ENCODE measurements at places on chromosomes 13 and 19.

DNA sequence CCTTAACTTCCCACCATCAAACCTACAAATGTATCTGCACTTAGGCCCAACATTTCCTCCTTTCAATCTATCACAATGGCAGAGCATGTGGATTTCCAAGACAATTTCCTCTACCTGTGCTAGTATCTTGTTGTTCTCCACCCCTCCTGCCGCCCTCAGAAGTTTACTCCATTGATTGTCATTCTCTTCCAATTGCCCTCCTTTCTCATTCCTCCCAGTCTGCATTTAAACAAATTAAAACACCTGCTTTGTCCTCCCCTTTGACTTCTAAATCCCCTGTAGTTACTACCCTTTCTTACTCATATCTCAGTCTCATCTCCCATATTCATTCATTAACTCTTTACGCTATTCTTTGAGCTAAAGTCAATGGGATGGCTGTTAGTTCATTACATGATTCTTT is 370.6 kb downstream of the DIAPH3 start:
- no peak for DNase-seq

GRCh38 chr19:46378268-46378667 is 31.4 kb downstream of the PPP5C start:
- no peak for DNase-seq

DNA sequence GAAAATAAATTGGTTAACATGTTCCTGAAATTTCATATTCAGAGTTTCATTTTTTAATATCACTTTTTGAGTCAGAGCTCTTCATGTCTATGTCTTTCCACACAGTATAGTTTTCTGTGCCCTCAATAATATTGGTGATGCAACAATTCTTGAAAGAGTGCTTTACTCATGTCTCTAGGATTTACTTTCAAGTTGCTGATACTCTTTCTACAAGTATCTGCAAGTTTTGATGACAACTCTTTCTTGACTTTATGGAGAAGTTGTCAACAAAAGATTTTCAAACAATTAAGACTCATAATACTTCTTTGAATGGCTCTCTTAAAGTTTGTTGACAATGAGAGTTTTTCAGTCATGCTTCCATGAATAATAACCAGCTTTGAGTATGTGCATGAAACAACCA is 561.7 kb downstream of the DIAPH3 start:
- DNase-seq = no peak

DNA sequence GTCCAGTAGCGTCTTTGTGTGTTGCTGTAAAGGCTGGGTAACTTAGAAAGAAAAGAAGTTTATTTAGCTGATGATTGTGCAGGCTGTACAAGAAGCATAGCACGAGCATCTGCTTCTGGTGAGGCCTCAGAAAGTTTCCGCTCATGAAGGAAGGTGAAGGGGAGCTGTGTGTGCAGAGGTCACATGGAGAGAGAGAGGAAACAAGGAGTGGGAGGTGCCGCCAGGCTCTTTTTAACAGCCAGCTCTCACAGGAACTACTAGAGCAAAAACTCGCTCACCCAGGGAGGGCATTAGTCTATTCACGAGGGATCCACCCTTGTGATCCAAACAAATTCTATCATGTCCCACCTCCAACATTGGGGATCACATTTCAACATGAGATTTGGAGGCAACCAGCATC is 99.8 kb downstream of the GPR12 start:
- no peak for DNase-seq

- DNase-seq = no peak
Measured at GRCh38 chr13:60288569-60288968, 108.5 kb upstream of the TDRD3 start.

DNA sequence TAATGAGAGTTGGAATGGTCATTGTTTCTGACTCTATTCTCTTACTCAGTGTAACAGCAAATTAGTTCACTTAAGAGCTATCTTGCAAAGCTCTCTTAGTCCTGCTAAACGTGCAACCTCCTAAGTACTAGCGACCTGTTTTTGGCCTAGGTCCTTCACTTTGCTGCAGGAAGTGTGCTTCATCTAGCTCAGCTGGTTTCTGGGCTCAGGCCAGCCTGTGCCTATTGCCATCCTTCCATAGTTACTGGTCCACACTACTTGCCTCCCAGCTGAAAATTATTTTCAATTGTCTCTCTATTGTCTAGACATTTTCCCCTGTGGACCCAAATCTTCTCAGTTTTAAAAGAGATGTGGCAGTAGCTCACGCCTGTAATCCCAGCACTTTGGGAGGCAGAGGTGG is 561.3 kb downstream of the FGF9 start:
- DNase-seq = no peak

GRCh38 chr13:105902396-105902795 is 633.1 kb downstream of the EFNB2 start:
- no peak for DNase-seq

DNA sequence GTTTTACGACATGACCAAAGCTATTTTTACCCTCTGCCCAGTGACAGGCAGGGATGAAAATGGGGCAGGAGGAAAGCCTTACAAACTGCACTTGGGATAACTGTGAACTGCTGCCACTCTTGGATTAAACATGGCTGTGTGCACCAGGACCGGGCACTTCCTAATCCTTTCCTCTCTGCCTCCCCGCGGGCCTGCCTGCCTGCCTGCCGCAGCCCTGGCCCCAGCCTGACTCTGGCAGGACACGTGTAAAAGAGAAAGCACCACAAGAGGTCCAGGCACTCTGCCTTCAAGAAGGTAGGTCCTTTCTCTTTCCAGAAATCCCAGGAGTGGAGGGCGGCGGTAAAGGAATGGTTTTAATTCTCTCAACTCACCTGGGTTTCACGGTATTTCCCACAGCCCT is 4.8 kb downstream of the TSHZ3 start:
- no peak for DNase-seq

- no peak for DNase-seq
Measured at GRCh38 chr19:18438331-18439024, 545 bp upstream of the ISYNA1 start.

DNA sequence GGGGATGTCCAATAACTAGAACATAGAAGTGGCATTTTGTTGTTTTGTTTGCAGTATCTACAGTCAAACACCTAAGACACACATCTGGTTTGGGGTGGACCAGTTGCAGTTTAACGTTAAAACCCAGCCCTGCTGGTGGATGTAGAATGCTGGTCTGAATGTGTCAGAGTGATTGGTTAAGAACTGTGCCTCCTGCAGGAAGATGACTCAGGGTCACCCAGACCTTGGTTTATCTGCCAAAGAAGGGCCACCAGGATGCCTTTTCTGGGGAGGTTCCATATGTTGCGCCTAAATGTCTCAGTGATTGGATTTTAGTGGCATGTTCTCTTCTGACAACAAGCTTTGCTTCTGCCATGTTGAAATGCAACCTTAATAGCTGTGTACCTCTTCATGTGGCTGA is 23.1 kb downstream of the ZNF536 start:
- no peak for DNase-seq

- no peak for DNase-seq
Measured at GRCh38 chr19:9941671-9942070, 5.4 kb upstream of the OLFM2 start.

DNA sequence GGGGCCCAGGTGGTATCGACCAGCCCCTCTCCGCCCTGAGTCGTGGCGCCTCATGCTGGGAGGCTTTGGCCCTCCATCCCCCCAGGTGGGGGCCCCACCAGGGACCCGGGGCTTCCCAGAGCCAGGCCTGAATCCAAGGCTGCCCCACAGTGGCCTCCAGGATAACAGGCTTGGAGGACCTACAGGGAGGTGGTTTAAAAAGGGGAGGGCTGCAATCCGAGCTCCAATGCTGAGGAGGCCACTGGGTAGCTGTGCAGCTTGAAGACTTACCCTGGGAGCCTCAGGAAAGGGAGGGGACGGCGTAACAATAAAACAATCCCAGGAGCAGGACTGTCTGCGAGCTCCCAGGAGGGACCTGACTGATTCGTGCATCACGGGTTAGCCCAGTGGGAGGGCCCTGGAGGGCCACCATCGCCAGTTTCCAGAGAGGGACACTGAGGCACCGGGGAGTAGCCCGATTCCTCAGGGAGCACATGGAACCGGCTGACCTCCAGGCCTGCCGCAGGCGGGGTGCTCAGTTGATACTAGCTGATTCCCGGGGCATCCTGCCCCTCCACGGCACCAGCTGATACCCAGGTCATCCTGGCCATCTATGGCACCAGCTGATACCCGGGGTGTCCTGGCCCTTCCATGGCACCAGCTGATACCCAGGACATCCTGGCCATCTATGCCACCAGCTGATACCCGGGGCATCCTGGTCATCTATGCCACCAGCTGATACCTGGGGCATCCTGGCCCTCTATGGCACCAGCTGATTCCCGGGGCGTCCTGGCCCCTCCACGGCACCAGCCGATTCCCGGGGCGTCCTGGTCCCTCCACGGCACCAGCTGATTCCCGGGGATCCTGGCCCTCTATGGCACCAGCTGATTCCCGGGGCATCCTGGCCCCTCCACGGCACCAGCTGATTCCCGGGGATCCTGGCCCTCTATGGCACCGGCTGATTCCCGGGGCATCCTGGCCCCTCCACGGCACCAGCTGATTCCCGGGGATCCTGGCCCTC is 3.7 kb upstream of the C2CD4C start:
- no peak for DNase-seq

DNA sequence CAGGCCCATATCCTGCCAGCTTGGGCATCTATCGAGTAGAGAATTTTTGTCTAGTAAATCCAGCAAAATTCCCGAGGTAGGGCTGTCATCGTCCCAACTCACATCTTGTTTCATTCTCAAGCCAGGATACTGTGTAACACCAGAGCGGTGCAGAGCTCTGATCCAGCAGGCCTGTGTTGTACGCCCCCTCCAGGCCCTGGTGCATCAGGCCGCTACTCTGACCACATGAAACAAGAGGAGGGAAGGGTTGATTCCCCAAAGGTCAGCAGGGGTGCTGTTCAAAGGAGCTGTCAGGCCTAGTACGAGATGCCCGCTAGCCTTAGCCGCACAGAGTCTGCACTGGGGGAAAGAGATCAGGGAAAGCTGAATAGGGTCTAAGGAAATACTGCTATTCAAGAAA is 276.0 kb downstream of the SLC7A1 start:
- no peak for DNase-seq

DNA sequence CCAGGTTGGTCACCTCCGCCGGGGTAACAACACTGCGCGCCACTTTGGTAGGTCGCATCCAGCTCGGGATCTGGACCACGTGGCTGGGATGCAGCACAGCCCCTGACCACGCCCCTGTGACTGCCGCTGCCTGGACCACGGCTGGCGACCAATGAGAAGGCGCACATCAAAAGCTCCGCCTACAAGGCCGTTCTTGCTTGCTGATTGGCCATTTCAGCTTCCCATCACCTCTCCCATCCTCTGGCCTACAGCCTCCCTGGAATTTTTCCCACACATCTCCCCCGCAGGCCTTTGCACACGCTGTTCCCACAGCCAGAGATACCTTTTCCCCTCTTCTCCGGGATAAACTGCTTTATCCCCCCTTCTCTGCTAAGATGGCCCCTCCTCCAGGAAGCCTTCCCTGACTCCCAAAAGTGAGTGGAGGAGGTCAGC is 12.5 kb upstream of the MAP1S start:
- no peak for DNase-seq

All from stimulated activated CD4-positive, alpha-beta T cell treated with anti-CD3 and anti-CD28 coated beads, Interleukin-2, amount 100 ng/mL, for 4 hours (primary cell).